NCI-H524 treated with DMSO at 0.1 percent for 48 hours (cell line): ENCODE measurements at places on chromosomes 16 and 17.

DNA sequence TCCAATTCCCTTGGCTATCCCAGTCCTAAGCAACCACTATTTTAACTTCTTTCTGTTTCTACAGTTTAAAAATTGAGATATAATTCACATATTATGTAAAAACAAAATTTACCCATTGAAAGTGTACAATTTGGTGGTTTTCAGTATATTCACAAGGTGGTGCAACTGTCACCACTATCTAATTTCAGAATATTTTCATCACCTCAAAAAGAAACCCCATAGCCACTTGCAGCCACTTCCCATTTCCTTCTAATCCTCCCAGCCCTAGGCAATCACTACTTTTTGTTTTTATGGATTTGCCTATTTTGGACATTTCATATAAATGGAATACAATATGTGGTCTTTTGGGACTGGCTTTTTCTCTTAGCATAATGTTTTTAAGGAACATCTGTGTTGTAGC, 36.1 kb upstream of the NACA2 start:
- no peak for DNase-seq

DNA sequence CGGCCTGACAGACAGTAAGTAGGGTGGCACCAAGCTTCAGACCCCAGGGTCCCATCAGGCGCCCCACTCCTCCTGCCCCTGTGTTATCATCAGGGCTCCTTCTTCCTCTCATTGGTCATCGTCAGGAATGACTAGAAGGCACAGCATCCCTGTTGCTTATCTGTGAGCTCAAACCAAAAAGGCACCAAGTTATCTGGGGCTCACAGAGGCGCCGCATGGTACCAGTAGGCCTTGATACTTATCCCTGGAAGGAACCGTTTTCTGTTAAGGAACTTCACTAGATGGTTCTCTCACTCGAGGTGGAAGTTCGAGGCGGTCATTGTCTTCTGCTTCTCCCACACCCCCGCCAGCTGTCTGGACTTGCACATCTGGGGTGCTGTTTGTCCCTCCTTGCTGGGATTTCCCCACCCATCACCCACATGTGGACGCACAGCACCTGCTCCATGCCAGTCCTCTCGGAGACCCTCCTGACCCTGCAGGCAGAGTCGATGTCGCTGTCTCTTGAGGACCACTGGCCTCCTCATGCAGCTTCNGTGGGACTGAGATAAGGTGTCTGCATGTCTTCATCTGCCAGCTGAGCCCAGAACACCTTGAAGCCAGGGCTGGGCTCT, 52.1 kb downstream of the METRNL start:
- DNase-seq: no peak

- DNase-seq: no peak
Measured at GRCh38 chr16:76748461-76749348, 442.3 kb upstream of the MON1B start.

DNA sequence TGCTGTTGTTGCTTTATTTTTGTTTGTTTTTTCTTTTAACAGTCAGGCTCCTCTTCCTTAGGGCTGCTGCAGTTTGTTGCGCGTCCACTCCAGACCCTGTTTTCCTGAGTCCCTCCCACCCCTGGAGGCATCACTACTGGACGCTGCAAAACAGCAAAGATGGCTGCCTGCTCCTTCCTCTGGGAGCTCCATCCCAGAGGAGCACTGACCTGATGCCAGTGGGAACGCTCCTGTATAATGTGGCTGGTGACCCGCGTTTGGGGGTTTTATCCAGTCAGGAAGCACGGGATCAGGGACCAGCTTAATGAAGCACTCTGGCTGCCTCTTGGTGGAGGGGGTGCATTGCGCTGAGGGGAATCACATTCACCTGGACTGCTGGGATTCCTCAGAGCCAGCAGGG, 1005.6 kb downstream of the CDH8 start:
- no peak for DNase-seq

DNA sequence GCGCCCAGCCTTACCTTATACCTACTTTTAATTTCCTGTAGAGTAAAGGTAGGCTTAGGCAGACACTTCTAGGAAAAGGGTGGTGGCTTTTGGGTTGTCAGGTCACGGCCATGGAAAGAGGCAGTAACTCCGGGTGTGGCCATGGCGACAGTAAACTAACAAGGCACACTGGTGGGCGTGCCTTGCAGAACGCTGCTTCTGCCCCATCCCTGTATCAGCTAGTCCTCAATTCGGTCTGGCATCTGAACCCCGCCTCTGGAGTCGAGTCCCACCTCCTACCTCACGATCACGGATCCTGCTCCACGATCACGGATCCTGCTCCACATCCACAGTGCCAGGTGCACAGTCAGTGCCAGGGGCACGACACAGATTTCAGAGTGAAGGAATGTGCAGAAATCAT, 5.6 kb downstream of the ADCY9 start:
- DNase-seq: no peak

- DNase-seq: no peak
Measured at GRCh38 chr17:76480632-76481031, 13.2 kb downstream of the AANAT start.

DNA sequence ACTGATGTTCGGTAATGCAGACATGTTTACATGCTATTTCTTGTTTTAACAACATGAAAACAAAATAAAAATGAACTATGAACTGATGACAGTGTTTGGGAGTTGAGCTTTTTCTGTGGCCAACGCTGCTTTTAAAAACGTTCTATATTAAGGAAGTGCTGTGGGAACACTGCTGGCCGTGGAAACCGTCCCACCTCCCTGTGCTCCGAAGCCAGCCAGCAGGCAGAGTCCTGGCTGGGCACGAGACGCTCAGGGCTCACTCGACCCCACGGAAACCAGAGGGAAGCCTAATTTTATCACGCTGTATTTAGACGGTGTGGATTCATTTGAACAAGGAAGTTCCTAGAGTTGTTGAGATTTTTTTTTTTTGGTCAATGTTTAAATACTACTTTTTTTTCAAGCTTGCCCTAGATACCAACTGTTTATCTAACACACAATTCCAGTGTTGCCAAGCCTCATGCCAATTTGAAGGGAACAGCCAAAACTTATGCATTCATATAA, 25.8 kb downstream of the ADCY9 start:
- DNase-seq: no peak

GRCh38 chr17:48426019-48426665, 3.9 kb downstream of the SKAP1 start:
- DNase-seq: no peak

- DNase-seq: no peak
Measured at GRCh38 chr16:50924759-50925545, 183.1 kb downstream of the CYLD start.

DNA sequence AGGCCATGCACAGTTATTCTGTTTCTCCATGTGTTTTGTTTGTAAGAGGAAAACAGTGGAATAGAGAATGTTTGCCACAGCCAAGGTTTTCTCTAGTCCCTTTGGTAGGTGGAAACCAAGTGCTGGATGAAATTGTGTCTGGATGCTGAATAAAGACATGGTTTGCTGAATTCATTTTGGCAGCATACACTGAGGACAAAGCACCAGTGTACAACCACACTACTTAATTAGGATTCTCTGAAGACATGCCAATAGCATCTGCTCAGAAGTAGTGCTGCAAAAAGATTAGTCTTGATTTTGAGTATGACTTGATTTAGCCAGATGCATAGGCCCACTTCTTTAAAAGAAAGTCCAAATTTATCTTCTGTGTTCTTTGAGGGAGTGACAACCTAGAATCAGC, 230.5 kb upstream of the CACNG5 start:
- DNase-seq: no peak

DNA sequence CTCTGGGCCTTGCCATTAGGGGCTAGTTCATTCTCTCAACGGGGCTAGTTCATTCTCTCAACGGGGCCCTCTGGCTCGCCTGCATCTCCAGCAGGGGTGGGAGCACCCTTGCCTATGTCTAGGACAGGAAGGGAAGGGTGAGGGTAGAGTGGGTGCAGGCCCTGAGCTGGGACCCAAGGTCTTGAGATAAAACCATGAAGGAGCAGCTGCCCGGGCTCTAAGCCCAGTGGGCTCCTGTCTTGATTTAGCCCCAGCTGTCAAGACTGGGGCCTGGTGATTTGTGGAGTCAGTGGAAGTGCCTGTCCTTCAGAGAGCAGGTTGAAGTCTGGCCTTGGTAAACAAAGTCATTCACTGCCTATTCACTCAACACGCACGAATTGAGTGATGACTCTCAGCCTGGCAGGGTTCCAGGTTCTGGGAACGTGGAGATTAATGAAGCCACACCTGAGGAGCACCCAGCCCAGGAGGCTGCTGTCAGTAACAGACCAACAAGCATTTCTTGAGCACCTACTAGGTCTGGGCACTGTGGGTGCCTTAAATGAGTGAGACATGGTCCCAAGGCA, 35.4 kb downstream of the WNT3 start:
- no peak for DNase-seq

- no peak for DNase-seq
Measured at GRCh38 chr17:6936370-6937028, 59.4 kb upstream of the ALOX12 start.

- no peak for DNase-seq
Measured at GRCh38 chr17:4232168-4232813, 31.5 kb downstream of the ANKFY1 start.

GRCh38 chr16:67613808-67614207, 31.1 kb upstream of the CARMIL2 start:
- DNase-seq: no peak

- no peak for DNase-seq
Measured at GRCh38 chr17:15134363-15134762, 130.8 kb downstream of the PMP22 start.

DNA sequence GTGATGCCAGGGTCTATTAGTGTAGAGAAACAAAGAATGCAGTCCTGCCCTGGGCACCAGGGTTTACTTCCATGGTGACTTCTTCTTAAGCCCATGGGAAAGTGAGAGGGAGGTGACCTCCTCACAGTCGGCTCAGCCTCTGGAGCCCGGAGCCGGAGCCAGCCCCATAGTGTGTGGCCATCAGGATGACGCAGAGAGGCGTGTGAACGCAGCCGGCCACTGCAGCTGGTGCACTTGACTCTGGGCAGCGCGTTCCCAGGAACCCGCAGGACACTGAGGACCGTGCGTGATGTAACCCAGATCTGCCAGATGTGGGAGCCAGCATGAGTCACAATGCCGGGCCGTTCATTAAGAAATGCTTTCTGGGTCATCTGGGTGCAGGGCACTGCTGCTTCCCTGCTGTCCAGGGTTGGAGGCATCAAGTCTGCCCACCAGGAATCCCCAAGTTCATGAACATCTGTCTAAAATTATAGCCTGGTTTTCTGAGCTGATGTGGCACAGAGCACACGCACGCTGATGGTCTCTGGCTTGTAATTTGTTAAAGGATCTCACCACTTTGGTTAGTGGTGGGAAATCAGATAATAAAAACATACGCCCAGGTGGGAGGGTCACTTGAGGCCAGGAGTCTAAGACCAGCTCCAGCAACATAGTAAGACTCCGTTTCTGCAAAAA, 114.1 kb downstream of the PITPNC1 start:
- DNase-seq: no peak

DNA sequence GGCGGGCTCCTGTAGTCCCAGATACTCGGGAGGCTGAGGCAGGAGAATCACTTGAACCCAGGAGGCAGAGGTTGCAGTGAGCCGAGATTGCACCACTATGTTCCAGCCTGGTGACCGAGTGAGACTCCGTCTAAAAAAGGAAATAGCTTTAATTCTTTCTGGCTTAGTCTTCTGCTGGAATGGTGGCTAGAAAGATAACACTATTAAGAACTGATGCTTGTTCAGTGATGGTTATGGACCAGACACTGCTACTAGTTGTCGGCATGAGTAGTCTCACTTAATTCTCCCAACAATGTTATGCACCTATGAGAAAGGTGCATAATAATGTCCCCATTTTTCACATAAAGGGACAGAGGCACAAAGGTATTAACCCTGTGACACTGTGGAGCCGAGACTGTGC, 188.7 kb downstream of the HS3ST3A1 start:
- DNase-seq: no peak

- no peak for DNase-seq
Measured at GRCh38 chr16:20260215-20261009, 66.9 kb downstream of the GP2 start.

GRCh38 chr17:61878520-61878919, 15.2 kb upstream of the BRIP1 start:
- no peak for DNase-seq

- no peak for DNase-seq
Measured at GRCh38 chr16:74264811-74265210, 31.8 kb upstream of the PSMD7 start.

DNA sequence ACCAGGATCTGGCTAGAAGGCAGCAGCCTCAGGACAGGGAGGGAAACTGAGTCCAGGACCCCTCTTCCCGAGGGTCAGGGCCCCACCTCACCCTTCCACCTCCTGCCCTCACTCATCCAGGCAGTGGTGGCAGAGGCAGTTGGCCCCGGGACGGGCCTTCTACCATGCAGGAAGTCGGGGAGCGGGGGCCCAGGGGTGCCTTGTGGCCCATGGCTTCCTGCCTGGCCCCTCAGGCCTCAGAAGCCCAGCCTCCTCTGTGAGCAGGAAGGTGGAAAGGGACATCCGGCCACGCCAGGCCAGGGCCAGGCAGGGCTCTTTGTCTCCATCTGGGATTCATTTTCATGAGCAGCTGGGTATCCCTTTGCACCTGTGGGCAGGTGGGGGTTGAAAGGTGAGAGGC, 58.5 kb downstream of the BAHCC1 start:
- no peak for DNase-seq

DNA sequence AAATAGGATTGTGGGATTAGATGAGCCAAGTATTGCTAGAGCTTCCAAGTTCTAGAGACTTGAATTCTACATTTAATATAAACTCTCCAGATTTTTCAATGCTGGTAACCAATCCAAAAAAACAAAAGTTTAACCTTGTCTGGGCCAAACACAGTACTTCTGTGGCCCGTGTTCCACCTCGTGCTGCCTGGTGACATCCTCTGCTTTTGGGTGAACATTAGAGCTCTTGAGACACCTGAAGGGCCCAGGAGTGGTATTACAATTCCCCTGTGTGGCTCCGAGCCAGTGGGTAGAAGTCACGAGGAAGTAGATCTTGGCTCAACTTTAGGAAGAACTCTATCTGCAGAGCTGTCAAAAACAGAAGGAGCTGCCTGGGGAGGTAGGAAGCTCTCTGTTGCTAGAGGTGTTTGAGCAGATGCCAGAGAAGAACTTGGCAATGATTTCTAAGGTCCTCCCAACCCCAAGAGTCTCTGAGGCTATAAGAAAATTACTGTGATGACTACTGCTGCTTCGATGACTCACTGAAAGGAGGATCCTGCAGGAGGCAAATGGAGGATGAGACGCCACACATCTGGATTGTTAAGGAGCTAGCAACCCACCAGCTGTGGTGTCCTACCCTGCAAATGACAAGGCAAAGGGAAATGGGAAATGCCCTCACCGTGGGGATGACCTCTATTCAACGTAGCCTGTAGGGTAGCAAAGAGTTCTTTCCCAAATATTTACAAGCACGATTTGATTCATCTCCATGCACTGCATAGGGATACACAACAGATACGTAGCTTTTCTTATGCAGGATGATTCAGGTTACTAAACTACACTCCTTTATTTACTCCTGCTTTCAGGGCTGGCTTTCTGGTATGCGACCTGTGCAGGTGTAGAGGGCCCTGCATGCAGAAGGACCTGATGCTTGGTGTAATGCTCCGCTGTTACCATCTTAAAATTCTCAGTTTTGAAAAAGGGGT, 45.8 kb upstream of the GAS7 start:
- DNase-seq: peak; percentile 24

- DNase-seq: no peak
Measured at GRCh38 chr17:2863204-2863603, 67.0 kb downstream of the RAP1GAP2 start.

GRCh38 chr16:31347445-31347844, 7.5 kb upstream of the ITGAX start:
- DNase-seq: no peak
